PC-3 (cell line): ENCODE measurements at places on chromosomes 4 and X. TPM values are rescaled to one million over a fixed set of nuclear protein-coding genes. Genes with fewer than 3 reads are reported as not detected.

The DRP2 gene
- 0.15 and 0.58 TPM in 2 replicates for total RNA-seq

The NSG1 gene
- total RNA-seq, result not detected in 2 replicates

- peak; percentile 54 for DNase-seq
Measured at GRCh38 chrX:114924856-114925255, 92.6 kb downstream of the IL13RA2 start.

DNA sequence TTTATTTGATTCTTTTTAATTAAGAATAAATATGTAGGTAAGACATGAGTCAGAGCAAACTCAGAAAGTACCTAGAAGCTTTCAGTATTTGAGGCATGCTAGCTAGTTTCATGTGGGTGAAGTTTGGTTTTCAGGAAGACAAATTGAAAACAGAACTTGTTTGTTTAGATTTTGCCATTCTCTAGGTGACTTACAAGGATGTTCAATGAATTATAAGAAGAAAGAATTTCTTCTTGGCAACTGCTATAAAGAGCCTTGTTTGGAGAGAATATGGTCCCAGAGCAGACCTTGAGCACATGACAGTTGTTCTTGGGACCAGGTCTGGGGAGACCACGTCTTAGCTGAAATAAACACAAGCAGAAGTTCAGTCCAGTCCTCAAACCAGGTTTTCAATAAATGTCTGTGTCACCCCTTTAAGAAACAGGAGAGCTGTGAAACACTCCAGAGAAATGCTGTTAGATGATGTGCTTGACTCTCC lies 38.0 kb upstream of the IL21 start:
- no peak for DNase-seq

GRCh38 chr4:80011636-80012236 lies 61.3 kb downstream of the ANTXR2 start:
- DNase-seq, result no peak

DNA sequence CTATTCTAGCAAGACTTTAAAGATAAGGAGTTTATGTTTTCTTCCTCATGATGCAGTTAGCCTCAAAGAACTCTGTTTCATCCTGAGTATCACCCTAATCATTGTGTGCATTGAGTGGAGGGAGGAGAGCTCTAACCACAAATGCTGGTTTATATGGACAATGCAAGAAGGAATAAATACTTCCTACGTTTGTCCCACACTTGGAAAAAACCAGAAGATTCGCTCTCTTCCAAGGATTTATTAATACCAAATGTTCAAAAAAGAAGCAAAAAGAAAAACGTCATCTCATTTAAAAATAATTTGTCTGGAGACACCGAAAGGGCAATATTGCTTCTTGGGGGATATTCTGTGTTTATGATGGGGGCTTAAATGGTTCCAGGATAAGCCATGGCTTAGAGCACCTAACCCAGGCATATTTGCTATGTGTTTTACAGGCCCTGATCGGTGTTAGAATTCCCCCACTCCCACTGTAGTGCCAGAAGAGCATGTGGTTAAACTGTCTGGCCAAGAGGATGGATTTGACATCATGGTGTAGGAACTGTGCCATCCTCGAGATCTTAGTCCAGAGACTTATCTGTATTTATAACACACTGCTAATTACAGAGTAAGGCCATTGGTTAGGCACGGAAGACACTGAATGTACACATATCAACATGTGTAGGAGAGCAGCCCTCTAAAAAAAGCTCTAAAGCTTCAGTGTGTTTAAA lies 227.2 kb downstream of the ANK2 start:
- no peak for DNase-seq

DNA sequence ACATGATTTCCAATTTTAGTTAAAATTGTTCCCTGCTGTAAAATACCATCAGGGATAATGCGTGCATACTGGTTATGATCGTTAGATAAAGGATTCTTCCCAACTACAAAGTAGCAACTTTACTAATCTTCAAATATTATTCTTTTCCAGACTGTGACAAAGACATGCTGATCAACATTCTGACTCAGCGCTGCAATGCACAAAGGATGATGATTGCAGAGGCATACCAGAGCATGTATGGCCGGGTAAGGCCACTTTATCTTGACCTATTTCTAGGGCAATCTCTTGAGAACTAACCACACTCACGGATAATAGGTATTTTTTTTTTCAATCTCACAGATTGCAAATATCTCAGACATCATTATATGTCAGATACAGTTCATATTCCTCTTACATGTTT lies 47.0 kb downstream of the ANXA10 start:
- peak; percentile 55 for DNase-seq

The OPRPN gene
- total RNA-seq, result not detected in 2 replicates

The FMR1NB gene
- total RNA-seq, result not detected in 2 replicates
